ENCODE measurements at places on chromosomes 2 and 18. TPM values are rescaled to one million over a fixed set of nuclear protein-coding genes. Genes with fewer than 3 reads are reported as not detected.

The ZBTB7C gene
- 13.8 TPM for total RNA-seq

The TUBA3E gene
- not detected for total RNA-seq

The UGT1A10 gene
- not detected for total RNA-seq

The LAMA3 gene
- 66.0 TPM for total RNA-seq

The PEX13 gene
- total RNA-seq = 22.5 TPM

The CHMP1B gene
- total RNA-seq = 47.4 TPM

The CBLN2 gene
- total RNA-seq = 0.88 TPM

The RAB6C gene
- 0.19 TPM for total RNA-seq

The MC4R gene
- 0.19 TPM for total RNA-seq

The PLA2R1 gene
- total RNA-seq = 6.6 TPM

The R3HDM1 gene
- 31.8 TPM for total RNA-seq

The NGEF gene
- 4.8 TPM for total RNA-seq

The CCDC141 gene
- total RNA-seq = 3.0 TPM

The TUBB8B gene
- total RNA-seq = not detected

The TMEM163 gene
- total RNA-seq = 5.9 TPM

The FAM237A gene
- not detected for total RNA-seq

The CSRNP3 gene
- 6.4 TPM for total RNA-seq

The GKN2 gene
- total RNA-seq = not detected
